ENCODE measurements at places on chromosomes 6 and 20. TPM values are rescaled to one million over a fixed set of nuclear protein-coding genes. Genes with fewer than 3 reads are reported as not detected.

The HTR1E gene
- total RNA-seq, result not detected

GRCh38 chr6:108211671-108212070, 45.8 kb downstream of the NR2E1 start:
- no peak for DNase-seq

The MYB gene
- not detected for total RNA-seq

The RAB5IF gene
- total RNA-seq, result 42.0 TPM

DNA sequence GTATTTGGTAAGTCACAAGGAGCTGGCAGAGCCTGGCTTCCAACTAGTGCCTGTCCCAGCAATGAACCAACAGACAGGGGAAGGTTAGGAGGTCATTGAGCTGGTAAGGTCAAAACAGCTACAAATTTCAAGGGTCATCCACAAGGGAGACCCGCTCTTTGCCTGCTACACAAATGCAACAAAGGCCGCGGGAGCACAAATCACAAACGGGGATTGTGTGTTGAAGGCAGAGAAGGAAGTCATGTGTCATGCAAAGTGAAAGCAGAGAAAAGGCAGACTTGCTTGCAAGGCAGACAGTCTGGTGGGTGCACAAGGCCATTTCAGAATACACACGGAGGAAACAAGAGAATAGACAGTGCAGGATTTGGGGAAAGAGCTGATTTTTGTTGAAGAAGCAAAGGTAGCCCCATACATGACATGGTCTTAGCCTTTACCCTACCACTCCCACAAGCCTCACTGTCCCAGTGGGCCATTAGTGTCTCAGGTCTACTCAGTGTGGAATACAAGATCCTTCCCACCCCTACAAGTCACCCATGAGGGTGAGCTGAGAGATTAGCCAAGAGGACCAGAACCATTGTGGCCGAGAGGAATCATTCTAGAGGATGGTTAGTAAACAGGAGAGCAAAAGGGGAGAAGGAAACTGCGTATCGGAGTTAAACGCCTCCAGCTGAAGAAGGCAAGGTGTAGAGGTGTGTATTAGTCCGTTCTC, 18.1 kb upstream of the SAMHD1 start:
- DNase-seq, result no peak

- no peak for DNase-seq
Measured at GRCh38 chr6:96645106-96645505, 82.2 kb downstream of the FHL5 start.

- no peak for DNase-seq
Measured at GRCh38 chr20:52405417-52405816, 213.8 kb upstream of the ZFP64 start.

DNA sequence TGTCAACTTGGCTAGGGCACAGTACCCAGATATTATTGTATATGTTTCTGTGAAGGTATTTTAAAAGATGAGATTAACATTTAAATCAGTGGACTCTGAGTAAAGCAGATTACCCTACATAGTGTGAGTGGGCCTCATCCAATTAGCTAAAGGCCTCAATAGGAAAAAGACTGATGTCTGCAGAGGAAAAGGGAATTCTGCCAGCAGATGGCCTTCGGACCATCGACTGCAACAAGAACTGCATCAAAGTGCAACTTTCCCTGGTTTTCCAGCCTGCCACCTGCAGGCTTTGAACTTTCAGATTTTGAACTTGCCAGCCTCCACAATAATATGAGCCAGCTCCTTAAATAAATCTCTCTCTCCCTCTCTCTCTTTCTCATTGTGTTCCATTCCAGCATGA, 80.5 kb downstream of the IMPG1 start:
- DNase-seq, result no peak

DNA sequence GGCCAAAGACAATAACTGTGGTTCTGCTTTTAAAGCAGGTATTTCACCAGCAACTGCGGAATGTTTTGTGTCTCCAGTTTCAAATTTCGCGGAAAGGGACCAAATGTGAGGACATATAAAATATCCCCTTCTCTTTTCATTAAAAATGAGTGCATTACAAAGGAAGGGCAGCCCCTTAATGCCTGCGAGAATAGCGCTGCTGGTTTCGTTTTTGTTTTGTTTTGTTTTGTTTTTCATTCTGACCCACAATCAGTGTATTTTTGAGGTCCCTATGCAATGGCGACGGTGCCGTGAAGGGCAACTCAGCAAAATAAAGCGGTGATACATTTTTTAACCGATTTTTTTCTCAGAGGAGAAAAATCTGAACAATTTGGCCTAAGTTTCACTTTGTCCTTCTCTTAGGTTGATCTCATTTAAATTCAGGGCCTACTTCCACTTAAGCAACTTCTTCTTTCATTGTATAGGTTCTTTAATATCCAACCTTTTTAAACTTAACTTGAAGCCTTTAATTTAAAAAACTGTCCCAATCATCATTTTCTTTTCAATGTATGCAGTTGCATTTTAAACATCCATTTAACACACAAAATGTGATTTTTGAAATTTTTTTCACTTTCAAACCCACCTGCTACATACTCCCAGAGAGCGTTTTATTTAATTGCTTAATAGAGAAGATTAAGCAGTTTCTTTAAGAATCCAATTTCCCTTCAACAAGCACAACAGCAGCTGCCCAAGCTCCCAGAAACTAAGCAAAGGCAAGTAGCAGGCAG, 2.9 kb upstream of the HIVEP2 start:
- no peak for DNase-seq

The PLCB1 gene
- total RNA-seq, result 46.1 TPM

DNA sequence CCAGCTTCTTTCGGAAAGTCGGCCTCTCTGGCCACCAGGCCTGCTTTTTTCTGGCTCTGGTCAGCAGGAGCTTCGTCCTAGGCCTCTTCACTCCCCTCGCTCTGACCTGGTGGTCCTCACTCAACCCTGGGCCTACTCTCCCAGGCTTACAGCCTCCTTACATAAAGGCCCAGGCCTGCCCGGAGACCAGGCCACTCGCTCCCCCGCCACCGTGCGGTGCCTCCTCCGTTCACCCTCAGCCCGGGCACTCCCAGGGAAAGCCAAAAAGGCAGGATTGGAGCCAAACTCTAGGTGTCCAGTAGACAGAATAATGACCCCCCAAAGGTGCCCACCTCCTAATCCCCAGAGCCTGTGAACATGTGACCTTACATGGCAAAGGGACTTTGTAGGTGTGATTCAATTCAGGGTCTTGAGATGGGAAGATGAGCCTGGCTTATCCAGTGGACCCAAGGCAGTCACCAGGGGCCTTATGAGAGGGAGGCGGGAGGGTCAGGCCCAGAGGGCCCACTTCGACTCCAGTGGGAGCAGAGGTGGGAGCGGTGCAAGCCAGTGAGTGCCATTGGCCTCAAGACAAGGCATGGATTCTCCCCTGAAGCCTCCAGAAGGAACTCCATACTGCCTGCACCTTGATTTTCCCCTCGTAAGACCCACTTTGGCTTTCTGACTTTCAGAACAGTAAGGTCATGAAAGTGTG, 118.6 kb upstream of the PTPN1 start:
- DNase-seq, result no peak

The CST9L gene
- total RNA-seq, result not detected

GRCh38 chr20:856361-856775, 22.9 kb downstream of the FAM110A start:
- peak; percentile 25 for DNase-seq

DNA sequence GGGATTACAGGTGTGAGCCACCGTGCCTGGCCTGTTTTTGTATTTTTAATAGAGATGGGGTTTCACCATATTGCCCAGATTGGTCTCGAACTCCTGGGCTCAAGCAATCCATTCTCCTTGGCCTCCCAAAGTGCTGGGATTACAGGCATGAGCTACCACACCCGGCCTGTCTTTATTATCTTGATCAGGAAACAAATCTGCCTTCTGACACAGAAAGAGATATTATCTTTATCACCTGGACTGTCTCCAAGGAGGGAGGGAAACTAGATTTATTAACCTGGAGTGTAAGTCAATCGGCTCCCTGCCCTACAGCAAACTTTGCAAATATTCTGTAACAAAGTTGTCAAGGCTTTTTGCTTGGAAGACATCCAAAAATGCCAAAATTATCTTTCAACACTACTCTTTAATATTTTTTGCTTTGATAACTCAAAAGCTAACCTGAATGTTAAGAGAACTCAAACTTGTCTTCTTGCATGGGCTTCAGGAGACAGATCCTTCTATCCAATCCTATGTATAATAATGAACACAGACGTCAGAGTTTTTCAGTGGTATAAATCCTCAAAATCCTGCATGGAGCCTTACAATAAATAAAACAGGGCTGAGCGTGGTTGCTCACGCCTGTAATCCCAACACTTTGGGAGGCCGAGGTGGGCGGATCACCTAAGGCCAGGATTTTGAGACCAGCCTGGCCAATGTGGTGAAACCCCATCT, 85.0 kb upstream of the LOC128125822 start:
- no peak for DNase-seq

The LAMP5 gene
- total RNA-seq, result not detected

DNA sequence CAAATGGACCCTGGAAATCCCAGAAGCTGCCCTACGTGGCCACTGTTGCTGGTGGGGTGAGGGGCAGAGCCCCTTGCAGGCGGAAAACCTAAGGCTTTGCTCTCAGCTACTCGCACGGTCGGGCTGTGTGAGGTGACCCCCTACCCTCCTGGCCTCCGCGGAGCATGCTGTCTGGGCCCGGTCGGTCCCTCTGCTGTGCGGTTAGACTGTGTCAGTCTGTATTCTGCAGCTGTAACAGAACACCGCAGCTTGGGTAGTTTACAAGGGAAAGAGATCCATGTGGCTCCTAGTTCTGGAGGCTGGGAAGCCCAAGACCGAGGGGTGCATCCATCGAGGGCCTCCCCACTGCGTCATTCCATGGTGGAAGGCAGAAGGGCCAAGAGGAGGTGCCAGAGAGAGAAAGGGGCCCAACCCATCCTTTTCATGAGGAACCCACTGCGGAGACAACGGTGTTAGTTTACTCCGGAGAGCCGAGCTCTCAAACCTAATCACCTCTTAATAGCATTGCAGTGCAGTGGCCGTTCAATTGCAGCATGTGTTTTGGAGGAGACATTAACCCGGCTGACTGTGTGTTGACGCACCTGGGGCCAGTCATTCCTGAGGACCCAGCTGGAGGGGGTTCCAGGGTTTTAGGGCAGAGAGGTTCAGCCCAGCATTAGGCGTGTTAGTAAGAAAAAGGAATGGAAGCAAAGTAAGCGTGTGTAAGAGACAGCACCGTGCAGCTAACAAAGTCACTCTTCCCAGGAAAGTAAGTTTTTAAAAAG, 18.3 kb downstream of the COL9A3 start:
- no peak for DNase-seq

The STX7 gene
- total RNA-seq, result 24.6 TPM

The HSPA12B gene
- total RNA-seq, result 4.4 TPM

The ID4 gene
- 53.7 TPM for total RNA-seq

DNA sequence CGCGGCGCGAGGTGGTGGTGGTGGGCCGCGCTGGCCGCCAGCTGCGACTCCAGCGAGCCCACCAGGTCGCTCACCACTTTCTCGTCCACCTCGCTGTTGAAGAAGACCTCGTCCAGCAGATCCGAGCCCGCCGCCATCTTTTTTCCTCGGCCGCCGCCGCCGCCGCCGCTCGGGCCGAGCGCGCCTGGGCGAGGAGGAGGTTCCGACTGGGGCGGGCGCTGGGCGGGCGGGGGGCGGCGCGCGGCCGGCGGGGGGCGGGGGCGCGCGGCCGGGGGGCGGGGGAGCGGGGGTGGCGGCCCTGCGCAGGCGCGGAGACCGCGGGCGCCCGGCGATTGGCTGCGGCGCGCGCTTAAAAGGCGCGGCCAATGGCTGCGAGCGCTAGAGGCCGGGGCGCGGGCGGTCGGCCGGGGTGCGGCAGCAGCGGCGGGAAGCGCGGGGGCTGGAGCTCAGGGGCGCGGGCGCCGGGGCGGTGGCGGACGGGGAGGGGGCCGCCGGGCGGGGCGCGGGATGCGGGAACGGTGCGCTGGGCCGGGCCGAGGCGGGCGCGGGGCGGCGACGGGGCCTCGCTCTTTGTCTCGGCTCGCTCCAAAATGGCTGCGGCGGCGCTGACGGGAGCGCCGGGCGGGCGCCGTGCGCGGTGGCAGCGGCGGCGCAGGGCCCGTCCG, at the start of gene TAF4:
TSS of gene TAF4 (minus strand) at position 208 of the 665 bp plus-strand sequence. CDS start at position 137, 71 bp downstream.
- DNase-seq, result peak; percentile 80

DNA sequence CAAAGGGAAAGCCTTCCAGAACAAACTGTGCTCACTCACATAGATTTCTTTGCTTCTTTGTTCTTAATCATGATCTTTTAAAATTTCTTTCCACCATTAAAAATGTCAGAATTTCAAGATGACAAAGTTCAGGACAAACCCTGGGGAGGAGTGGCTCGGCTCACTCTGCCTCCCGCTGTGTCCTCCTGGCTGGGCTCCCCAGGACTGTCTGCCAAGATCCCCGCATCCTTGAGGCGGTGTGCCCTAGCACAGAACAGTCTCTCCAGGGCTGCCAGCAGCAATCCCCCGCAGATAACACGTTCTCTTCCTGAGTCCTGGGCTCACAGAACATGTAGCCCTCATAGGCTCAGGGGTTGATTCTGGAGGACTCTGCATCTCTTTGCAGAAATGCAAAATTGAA, 98.4 kb upstream of the KCNG1 start:
- no peak for DNase-seq

Measured in body of pancreas (tissue), 4 donors.